ENCODE measurements at places on chromosomes 2 and 18.

DNA sequence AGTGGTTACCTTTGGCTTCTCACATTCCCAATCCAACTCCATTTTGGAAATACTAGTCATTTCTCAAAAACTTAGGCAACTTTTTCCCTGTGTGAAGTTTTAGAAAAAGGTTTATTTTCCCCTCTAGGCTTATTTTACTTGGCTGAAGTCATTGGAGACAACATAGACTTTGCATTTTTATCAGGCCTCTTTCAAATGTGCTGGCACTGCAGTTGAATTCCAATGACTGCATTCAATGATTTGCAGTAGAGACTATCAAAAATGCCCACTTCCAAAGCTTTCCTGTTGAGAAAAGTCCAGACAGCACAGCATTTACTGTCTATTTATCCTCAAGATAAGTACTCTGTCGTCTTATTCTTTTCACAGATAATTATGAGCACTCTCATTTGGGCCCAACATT lies 70.1 kb downstream of the ONECUT2 start:
- no peak for DNase-seq

- DNase-seq = no peak
These were observed at the start of gene MARCO for GRCh38 chr2:118942031-118942430. MARCO (plus strand) TSS chr2:118942194; CDS start chr2:118942301, 107 bp downstream.

DNA sequence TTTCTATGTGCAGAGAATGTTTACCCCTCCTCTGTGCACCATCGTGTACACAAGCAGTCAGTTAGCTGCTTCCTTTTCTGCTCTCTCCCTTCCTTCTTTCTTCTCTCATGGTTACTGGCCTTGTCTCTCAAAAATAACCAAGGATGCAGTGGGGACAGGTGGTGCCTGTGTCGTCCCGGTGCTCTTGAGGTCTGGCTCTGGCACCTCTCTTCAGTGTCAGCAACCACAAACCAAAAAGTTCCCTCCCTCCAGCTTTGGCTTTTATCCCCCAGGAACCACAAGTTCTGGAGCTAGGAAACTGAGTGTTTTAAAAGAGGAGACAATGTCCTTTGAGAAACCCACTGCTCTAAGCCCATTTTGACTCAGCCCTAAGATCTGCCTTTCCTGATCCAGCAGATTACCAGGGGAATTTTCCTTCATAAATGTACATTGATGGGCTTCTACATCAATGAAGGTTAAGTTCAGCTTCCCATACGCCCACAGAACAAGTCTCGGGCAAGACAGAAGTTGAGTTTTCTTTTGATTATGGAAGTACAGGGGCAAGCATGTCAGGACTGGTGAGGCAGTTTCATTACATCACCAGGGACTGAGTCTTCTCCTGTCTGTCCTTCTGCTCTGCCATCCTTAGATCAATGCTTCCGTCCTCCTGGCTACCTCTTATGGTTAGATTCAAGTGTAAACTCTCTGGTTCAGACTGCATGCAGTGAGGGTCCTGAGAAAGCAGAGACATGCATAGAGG lies 232.2 kb downstream of the SETBP1 start:
- no peak for DNase-seq

- DNase-seq = no peak
These were observed 567 bp downstream of the NT5C1B start for GRCh38 chr2:18588802-18589201.

DNA sequence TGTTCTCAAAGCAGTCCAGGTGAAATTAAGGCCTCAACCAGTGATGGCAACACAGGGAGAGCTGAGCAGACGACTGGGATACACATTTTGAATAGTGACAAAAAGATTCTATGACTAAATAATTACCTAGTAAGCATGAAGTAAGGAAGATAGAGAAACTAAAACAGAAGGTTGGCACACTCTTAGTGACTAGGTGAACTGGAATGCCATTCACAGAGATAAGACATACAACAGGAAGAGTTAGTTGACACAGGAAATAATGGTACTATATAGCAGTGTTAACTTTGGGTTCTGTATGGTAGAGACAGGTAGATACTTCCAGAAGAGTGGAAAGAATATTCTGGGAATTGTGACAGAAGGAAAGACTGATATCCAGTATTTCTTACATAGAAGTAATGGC lies 181.8 kb upstream of the NT5C1B start:
- no peak for DNase-seq
